Motor neuron (in vitro differentiated cells): ENCODE measurements at places on chromosomes 4 and X. TPM values are rescaled to one million over a fixed set of nuclear protein-coding genes. Genes with fewer than 3 reads are reported as not detected.

DNA sequence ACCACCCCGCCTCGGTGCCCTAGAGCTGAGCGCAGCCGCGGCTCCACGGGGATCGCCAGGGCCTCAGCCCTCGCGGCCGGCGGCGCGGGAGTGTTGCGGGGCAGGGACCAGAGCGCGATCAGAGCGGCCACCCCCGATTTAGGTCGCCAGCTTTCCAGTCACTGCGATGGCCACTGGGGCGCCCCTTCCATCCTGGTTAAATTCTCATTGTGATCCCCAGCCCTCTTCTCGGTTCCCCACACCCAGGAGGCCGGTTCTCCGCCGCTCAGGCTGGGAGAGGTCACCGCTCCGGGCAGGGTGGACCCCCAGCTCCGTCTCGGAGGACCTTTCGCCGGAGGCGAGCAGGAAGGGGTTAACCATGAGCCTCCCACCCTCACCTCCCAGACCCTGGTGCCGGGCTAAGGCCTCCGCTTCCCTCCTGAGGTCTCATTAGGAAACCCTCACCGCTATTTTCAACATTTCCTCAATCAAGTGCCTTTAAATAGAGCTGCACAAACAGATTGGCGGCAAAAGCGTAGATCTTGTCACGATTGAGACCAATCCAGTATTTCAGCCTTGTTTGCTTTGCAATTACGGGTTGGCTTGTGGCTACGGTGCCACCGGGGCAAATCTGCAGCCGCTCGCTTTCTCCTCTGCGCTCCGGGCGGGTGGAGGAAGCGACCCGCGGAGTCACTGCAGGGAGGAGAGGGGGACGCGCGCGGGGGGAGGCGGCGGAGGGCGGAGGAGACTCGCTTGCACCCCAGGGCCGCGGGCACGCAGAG is 8.3 kb upstream of the HAND2 start:
- peak; percentile 58 for ATAC-seq

DNA sequence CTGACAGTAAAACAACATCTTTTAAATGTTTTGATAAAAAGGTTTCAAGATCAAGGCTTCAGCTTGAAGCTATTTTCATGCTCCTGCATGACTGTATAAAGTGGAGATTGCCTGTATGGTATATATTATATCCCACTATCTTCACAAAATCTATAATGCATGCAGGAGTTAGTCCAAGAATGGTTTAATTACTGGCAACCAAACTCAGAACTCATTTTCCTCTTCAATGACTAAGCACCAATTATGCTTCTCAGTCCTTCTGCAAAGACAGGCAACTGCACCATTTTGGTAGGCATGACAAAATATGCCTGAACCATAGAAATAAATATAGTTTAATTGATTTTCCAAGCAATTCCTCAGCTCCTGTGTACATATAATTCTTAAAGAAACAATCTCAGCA is 54.5 kb downstream of the NPY5R start:
- ATAC-seq, result no peak

DNA sequence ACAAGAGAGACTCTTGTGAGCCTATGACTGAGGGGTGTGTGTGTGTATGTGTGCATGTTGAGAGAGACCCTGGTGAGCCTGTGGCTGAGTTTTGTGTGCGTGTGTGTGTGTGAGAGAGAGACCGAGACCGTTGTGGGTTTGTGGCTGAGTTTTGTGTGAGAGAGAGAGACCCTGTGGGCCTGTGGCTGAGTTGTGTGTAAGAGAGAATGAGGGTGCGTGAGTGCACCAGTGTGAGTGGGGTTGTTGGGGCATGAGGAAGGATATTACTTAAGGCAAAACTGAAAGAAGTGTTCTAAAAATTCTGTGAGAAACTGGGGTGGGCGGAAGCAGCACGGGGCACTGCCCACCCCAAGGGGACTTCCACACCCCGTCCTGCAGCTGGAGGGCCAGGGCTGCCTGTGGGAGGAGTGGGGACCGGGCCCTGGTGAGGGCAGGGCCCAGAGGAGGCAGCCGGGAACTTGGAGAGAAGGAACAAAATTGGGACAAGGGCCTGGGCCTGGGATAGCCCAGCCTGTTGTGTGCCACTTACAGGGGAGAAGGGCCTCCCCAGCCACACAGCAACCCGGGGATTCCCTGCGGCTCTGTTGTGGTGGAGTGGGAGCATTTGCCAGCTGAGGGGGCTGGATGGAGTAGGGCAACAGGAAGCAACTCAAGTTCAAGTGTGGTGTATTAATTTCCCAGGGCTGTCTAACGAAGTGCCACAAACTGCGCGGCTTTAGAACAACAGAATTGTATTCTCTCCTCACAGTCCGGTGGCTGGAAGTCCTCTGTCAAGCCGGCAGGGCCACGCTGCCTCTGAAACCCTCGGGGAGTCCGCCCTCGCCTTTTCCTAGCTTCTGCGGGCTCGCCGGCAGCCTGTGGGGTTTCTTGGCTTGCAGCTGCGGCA is 22.1 kb downstream of the TMEM131L start:
- ATAC-seq, result no peak

HS3ST1 gene
- total RNA-seq, result 0.05 and 0.15 TPM in 2 replicates

C4orf50 gene
- total RNA-seq, result 1.2 and 2.2 TPM in 2 replicates
